ENCODE measurements at places on chromosomes 11 and 22.

GRCh38 chr11:125092669-125093068 is 18.8 kb downstream of the TMEM218 start:
- no peak for DNase-seq

DNA sequence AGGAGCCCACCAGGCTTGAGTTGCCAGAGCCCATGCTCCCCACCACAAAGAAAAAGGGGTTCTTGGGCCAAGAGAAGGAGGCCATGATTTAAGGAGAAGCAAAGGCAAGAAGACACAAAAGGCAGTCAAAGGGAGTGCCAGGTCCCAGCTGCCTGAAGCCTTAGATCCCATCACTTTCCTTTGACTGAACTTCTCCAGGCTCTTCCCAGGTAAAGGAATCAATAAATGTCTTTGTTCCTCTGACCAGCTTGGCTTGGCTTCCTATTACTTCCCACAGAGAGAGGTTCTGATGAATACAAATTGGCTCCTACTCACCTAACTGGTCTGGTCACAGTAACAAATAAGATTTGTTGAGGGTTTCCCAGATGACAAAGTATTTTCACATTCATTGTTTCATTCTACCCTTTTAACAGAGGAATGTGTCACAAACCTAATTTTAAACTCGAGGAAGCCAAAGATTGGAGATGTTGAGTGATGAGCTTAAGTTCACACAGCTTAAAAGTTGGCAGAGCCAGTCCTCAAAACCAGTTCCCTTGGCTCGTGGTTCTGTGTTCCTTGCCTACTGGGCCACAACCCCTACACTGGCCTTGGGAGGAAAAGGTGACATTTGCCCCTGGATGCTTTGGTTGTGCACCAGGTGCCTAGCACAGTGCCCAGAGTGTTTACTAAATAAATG is 96.4 kb upstream of the SESN3 start:
- DNase-seq = no peak

DNA sequence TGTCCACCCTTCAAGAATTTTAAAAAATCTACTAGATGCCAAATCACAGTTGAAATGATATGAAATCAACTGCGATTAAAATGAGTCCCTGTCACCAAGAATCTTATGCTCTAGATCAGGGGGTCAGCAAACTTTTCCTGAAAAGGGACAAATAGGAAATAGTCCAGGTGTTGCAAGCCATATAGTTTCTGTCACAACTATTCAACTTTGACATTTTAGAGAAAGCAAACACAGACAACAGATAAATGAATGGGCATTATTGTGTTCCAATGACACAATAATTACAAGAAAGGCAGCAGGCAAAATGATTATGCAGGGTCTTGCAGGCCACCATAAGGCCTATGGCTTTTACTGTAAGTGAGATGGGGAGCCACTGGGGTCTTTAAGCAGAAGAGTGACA is 58.6 kb downstream of the IMMP1L start:
- DNase-seq = no peak

- no peak for DNase-seq
Observed at GRCh38 chr11:134151083-134151747, 72.6 kb downstream of the NCAPD3 start.

DNA sequence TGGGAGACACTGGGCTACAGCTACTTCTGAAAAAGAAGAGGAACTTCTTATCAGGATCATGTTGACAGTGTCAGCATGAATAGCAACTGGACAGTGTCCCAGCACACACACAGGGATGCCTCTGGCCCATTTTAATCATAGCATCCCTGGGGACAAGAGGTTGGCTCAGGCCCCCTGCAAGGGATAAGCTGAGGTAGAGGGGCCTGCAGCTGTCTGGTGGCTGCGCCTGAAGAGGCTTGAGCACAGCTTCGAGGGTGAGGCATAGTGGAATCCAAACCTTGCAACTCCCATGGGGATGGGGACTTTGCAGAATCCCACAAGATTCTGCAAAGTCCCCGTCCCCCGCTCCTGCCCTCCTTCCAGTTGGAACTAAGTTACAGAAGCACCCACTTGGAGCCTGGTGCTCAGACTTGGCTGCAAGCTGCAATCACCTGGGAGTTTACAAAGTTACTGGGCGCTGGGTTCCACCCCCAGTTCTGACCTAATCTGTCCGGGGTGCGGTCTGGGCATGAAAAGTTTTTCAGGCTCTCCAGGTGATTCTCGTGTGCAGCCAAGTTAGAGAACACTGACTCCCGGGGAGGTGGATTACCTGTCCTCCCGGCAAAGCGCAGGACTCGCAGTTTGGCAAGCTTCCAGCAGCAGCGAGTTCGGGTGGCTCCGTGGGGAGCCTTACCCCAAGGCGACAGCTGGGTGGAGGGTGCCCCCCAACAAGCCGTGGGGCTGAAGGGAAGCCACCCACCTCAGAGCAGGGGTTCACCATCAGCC is 16.0 kb upstream of the LINC01488 start:
- no peak for DNase-seq

Data from activated naive CD4-positive, alpha-beta T cell (primary cell).